ENCODE measurements at places on chromosomes 4 and X.

DNA sequence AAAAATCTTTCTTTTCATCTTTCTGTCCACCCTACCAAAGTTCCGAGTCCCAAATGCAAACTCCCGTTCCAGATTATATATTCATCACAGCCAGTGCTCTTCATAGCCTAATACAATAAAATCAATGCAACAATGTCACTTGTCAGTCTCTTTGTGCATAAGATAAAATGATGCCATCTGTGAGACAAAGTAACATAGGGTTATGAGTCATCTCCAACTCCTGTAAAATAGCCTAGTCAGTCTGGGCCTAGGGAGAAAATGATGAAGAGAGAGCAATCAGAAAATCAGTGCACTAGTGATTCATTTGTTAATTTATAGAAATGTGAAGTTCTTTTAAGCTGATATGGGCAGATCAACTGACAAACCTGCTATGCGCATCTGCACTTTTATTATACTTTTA lies 689.1 kb upstream of the DIAPH2 start:
- no peaks in the 10 kb centered on the region for H3K4me1 ChIP-seq
- no peak overlapping the region for H3K4me3 ChIP-seq
- H3K27ac ChIP-seq, result no peak overlapping the region
- no peaks in the 10 kb centered on the region for H3K27me3 ChIP-seq
- DNase-seq, result no peak

- no peak overlapping the region for H3K27ac ChIP-seq
- peaks cover 12% of the 10 kb centered on the region for H3K36me3 ChIP-seq
- no peak overlapping the region for H3K4me3 ChIP-seq
- H3K4me1 ChIP-seq, result no peaks in the 10 kb centered on the region
Observed at GRCh38 chrX:71438750-71439149, 72.6 kb downstream of the TAF1 start.

GRCh38 chr4:176769514-176769913 lies 23.2 kb downstream of the VEGFC start:
- H3K27ac ChIP-seq, result no peak overlapping the region
- no peaks in the 10 kb centered on the region for H3K4me1 ChIP-seq
- DNase-seq, result no peak
- no peaks in the 10 kb centered on the region for H3K27me3 ChIP-seq
- H3K4me3 ChIP-seq, result no peak overlapping the region
- H3K36me3 ChIP-seq, result no peaks in the 10 kb centered on the region

- peak overlapping the region; percentile 22 for H3K4me3 ChIP-seq
- H3K27ac ChIP-seq, result no peak overlapping the region
- H3K4me1 ChIP-seq, result peaks cover 22% of the 10 kb centered on the region
Observed at GRCh38 chrX:57596516-57596915, 4.7 kb downstream of the ZXDB start.

GRCh38 chr4:143358419-143358818 lies 21.7 kb downstream of the GAB1 start:
- no peaks in the 10 kb centered on the region for H3K27me3 ChIP-seq
- H3K27ac ChIP-seq, result peak overlapping the region; percentile 80
- H3K4me3 ChIP-seq, result no peak overlapping the region
- no peak for DNase-seq
- peaks cover 93% of the 10 kb centered on the region for H3K4me1 ChIP-seq
- no peaks in the 10 kb centered on the region for H3K36me3 ChIP-seq

DNA sequence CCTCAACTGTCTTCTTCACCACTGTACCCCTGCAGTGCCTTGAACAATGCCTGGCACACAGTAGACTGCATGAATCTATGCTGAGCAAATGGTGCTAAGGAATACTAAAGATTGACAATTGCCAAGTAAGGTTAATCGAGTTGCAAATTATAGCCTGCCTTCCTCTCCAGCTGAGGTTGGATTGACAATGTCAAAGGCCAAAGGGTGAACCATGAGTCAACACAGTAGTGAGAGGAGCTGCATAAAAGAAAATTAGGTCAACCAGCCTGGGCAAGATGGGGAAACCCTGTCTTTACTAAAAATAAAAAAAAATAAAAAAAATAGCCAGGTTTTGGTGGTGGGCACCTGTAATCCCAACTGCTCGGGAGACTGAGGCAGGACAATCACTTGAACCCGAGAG lies 97.1 kb upstream of the BMPR1B start:
- H3K27me3 ChIP-seq, result no peaks in the 10 kb centered on the region
- H3K36me3 ChIP-seq, result peaks cover 35% of the 10 kb centered on the region
- H3K4me3 ChIP-seq, result no peak overlapping the region
- DNase-seq, result no peak
- no peaks in the 10 kb centered on the region for H3K4me1 ChIP-seq
